Stimulated activated CD4-positive, alpha-beta T cell treated with anti-CD3 and anti-CD28 coated beads, Interleukin-1b, Interleukin-23, amount 100 ng/mL, for 1 hour (primary cell): ENCODE measurements at places on chromosomes 5 and 9.

DNA sequence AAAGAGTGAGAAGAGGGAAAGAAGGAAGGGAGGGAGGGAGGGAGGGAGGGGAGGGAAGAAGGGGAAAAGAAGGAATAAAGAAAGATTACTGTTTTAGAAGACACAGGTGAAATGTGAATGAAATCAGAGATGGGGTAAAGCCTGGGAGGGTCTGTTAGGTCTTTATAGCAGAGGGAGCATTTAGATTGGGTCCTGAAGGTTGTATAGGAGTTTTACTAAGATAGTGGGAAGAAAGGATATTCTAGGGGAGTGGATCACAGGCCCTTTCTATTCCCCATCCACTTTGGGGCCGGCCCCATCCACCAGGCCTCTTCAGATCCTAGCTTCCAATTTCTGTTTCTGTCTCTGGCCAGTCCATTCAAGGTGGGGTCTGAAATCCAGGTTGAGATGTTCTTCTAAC lies 35.5 kb downstream of the C9orf50 start:
- DNase-seq: no peak

DNA sequence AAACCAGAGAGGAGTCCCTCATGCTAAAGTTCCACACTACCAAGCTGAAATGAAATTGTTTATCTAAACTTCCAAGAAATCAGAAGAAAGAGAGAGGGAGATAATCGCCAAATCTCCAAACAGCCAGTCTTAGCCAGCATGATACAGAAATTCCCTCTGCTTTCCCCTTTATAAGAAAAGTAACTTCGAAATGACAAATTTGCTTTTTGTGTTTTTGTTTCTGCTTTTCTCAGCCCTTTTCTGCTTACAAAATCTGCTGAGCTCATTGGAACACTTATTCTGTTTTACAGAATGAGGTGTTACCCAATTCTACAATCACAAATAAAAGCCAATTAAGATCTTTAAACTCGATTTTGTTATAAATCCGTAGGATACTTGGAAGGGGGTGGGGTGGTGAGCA lies 72.9 kb downstream of the SFXN1 start:
- DNase-seq: no peak

DNA sequence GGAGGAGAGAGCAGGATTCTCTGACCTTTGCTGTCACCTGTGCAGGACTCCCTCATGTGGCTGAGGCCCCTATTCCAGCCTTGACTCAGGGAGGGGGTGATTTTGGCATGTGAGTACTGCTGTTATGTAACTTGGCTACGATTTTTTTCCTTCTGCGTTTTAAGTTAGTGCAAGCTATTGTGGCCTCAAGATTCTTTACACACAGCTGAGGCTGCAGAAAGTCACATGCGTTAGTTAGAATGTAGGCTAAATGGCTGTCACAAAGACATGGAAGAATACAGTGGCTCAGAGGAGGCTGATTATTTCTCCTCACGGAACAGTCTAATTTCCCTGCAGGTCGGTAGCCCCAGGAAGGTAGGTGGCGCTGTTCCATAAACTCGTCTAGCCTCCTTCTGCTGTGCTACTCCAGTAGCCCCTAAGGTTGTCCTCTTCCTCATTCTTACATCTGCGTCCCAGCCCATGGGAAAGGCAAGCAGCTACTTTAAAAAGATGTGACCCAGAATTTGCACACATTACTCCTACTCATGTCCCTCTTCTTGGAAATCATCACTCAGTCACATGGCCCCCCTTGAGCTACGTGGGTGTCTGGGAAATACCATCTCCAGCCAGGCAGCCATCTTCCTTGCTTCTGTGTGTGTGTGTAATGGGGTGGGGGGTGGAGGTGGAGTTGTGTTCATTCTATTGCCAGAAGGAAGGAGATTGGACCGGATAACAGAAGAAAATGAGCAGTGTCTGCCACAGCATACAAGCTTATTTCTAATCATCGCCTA lies 486.6 kb downstream of the CCDC171 start:
- DNase-seq: no peak

DNA sequence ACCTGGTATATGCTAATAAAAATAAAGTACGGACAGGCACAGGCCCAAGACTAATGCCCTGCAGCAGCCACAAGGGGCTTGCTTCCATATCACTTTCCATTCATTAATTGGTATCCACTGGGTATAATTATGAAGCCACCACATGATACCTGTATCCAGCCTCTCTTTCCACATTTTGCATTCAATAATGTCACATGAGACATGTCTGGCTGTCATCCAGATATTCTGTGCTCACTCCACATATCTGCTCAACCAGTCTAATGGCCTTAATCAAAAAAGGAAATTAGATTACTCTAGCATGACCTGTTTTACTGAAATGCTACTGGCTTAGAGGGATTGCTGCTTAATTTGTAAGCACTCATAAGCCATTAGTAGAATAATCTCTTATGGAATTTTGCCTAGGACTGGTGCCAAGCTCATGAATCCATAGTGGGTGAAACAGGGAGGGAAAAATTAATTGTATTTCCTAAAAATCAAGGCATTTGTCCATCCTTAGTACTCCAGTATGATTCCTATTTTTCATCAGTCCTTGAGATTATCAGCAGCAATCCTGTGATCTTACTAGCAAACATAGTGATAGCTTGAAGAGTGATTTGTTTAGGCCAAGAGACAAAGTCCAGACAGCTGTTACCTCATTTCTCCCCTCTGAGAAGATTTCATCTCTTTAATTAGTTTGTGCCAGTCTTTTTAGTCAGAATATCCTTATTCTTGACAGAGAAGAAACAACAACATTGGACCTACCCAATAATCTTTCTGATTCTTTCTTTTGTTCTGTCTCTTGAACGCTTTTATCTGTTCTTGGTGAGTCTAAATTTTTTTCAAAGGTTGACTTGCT lies 119.2 kb upstream of the ABCA1 start:
- no peak for DNase-seq

DNA sequence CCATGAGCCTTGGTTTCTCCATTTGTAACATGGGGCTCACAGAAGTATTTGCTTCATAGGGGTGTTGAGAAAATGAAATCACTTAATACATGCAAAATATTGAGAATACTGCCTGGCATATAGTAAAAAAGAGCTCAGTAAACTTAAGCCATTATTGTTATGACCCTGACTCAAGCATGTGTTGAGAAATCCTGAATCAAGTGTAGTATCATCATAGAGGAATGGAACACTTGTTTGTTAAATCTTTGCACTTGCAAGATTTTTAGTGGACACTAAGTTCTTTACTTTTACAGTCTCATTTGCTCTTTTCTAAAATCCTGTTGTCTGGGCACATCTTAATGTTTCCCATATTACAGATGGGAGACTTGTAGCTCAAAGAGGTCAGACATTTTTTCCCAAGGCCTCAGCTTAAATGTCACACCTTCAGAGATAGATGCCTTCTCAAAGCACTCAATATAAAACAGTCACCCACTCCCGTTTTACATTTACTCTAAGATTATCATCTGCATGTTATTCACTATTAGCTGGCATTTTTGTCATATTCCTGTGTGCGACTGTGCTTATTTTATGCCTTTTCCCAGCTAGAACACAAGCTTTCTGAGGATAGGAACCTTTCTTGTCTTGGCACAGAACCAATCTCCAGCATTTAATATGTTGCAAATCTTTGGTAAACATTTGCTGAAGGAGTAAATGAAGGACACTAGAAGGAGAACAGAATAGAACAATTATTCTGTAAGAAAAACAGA lies 250.0 kb upstream of the TNC start:
- no peak for DNase-seq

- DNase-seq: no peak
Observed at GRCh38 chr9:121782514-121783110, 131.2 kb downstream of the DAB2IP start.

- no peak for DNase-seq
Observed at GRCh38 chr5:158553962-158554336, 545.8 kb downstream of the EBF1 start.

- no peak for DNase-seq
Observed at GRCh38 chr5:76114179-76114851, 31.1 kb downstream of the SV2C start.

DNA sequence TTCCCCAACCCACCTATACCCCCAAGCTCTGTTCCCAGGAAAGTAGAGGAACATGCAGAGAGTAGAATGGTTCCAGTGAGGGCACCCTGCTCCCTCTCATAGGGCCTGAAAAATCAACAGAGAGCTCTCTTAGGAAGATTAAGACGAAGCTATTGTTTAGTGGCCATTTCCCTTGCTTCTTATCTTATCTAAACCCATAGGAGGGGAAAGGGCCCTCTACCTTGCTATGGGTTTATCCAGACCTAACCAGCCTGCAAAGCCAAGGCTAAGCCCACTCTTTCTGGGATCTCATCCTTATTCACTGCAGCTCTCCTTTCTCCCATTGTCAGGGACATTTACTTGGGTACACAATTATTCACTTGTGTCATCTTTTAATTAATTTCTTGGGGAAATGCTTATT lies 39.3 kb upstream of the HK3 start:
- no peak for DNase-seq

DNA sequence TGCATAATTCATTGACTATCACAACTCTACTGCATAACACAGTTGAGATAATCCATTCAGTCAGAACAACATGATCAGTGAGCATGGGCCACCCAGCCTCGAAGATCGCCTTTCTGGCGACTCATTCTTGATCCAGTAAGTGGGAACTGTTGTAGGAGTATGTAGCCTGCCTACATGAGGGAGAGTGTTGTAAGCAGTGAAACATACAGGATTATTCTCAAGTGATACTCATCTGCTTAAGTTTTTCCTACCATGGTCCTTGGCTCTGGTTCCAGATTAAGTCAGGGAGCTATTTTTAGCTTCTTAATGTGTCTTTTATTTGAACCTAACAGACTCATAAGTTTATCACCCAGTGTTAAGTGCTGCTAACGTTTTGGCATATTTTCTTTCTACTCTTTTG lies 44.0 kb downstream of the TNPO1 start:
- no peak for DNase-seq

DNA sequence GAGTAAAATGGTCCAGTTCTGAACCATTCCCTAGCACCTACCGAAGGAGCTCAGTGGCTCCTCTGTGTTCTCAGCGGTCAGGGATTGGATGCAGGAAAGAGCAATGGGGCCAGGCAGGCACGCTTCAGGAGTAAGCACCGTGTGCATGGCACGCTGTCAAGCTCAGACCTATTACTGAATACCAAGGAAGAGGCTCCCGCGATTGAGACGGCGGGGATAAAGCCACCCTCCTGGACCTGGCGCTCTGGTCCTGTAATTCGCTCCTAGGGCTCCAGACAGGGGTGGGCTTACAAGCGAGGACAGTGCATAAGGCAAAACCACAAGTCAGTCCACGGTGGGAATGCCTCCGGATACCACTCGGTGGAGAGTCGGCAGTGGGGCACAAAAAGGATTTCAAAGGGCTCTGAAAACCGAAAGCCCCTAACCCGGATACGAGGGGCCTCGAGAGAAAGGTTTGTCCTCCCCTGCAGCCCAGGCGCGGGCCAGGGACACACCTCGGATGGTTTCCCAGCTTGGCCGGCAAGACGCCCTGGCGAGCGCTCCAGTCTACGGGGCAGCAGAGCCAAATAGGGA lies 988 bp downstream of the OXCT1 start:
- DNase-seq: no peak

DNA sequence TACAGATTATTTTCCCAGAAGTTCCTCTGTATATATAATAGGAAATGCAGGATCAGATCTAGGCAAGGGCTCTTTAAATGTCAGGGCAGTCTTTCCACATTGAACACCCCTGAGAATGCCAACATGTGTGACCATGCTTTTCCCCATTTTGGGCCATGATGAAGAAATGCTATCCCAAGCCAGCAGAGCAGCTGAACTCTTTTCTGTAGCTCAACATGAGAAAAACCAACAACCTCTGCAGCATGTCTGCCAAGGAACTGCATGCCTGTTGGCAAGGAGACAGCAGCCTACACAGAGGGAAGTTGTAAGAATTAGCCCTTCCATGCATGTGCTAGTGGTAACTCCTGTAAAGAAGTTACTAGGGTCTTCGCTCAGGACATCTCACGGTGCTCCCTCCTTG lies 9.5 kb upstream of the IFNK start:
- no peak for DNase-seq

DNA sequence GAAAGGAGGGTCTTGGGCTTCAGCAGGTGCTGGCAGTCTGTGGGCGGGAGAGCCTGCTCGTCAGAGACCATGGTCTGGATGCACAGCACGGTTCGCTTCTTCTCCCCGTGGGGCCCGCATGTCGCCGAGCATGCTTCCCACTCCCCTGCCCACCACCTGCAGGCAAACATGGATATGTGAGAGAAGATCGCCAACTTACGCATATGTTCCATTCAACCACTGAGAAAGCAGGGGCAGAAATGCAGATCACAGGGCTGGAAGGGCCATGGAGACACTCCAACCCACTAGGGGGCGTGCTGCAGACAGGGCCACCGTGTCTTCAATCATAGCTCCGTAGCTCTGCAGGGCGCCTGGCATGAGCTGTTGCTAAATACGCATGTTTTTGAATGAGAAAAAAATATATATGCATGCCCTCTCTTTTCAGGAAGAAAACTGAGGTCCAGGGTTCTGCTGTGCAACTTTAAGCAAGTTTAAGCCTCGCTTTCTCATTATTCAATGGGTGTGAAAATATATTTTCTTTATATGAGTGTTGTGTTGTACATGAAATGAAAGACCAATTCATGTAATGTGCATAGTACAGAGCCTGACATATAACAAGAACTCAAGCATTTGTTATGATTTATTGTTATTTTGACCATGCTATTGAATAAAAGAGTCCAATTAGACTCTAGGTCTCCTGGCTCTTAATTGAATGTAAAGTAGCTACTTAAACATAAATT lies 148.0 kb downstream of the TARS1 start:
- DNase-seq: peak; percentile 4

GRCh38 chr5:35971186-35971877 lies 19.9 kb downstream of the UGT3A1 start:
- DNase-seq: no peak
